ENCODE measurements at places on chromosomes 2 and 18.

GRCh38 chr2:8391584-8391983, 290.3 kb upstream of the ID2 start:
- no peak for DNase-seq

DNA sequence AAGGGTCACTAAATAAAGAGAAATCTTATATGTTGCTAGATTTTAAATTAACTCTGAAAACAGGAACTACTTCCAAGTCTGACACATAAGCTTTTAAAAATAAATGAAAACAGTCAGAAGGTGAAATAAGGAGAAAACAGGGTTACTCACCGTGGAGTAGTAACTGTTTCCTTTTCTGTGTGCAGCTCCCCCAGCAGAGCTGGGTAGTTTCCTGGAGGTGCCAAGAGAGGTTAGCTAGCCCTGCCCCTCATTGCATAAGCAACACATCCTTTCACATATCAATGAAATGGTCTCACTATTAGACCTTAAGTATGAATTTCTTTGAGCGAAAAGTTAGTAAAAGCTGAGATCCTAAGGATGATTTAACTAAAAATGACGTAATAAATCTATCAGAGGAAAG, 54.0 kb upstream of the GPR75 start:
- peak; percentile 7 for DNase-seq

- DNase-seq, result no peak
These were observed 24.5 kb downstream of the ABI2 start for GRCh38 chr2:203352604-203353255.

- DNase-seq, result no peak
These were observed 506.9 kb upstream of the MYT1L start for GRCh38 chr2:2837746-2838547.

- no peak for DNase-seq
These were observed 217.4 kb upstream of the DTNA start for GRCh38 chr18:34492652-34493051.

GRCh38 chr18:45916302-45916701, 50.8 kb downstream of the EPG5 start:
- no peak for DNase-seq

Data from CD4-positive, alpha-beta T cell treated with Interleukin-1 beta for 1 hour (primary cell).